GM23338 (cell line): ENCODE measurements at places on chromosomes 16 and 17.

GRCh38 chr16:13968835-13969234 is 48.9 kb downstream of the ERCC4 start:
- DNase-seq, result peak; percentile 24

DNA sequence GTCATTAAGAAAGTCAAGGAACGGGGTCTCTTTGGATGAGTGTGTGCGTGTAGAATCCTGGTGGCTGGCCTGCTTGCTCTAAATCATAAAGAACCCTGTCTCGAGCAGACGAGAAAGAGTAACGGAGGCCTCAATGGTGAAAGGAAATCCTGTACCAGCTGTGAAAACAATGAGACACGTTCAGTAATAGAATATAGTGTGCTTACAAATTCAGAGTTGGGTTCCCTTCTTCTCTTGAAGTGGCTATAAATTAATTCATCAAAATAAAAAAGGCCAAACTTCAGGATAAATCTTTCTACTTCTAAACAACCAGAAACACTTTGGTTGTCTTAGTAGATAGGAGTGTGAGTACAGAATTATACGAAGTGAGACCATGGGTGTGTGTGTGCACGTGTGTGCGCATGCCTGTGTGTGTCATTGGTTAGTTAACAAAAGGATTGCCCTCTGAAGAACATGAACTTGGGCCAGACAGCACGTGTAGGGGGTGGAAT is 48.5 kb downstream of the WWOX start:
- no peak for DNase-seq

DNA sequence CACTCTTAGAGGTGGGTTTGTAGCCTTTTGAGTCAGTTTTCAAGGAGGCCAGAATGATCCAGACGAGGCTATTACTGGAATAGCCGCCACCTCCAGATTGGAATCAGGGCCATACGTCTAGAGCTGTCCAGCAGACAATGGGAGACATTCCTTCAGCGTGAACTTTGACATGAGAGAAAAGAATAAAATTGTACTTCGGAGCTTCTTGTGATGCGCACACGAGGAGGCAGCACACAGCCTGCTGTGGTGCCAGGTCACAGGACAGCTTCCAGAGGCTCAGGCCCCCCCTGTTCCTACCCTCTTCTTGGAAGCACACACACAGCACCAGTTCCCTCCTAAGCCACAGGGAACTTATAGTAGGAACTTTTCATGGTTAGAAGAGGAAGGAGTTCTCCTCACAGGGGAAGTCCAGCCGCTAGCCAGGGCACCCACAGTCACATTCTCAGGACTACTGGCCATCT is 81.0 kb downstream of the VPS53 start:
- no peak for DNase-seq

GRCh38 chr16:63938661-63939060 is 1183.2 kb downstream of the CDH11 start:
- DNase-seq, result no peak
